ENCODE measurements at places on chromosomes 2 and 18.

DNA sequence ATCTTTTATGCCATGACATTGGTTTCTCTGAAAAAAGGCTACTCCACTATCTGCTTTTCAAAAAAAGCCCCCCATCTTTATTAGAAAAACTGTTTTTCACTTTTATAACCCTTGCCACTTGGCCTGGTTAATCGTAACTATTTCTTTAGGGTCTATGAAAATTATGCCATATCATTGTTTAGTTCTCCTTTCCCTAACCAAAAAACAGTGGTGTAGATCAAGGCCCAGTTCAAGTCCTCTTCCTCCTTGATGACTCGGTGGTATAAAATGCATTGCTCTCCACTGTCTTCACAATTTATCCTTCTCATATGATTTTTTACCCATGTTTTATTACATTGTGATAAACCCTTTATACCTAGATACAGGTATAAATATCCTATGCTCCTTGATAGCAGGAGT is 205.5 kb downstream of the ZNF521 start:
- no peak for DNase-seq

- DNase-seq = no peak
These were observed 591.6 kb downstream of the DSC3 start for GRCh38 chr18:30450927-30451326.

DNA sequence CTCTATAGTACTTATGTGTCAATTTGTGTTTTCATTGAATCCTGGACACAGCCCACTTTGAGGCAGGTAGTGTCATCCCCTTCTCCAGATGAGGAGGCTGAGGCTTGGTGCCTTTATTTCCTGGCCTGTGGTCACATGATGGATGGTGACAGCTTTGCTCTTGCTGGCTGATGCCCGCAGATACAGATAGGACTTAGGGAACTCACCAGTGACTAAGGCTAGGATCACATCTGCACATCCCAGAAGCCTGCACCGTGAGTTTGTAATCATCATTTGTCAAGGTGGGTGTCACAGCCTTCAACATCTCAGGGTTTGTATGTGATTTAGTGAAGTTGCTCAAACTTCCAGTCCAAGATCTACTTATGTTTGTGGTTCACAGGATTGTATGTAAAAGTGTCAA is 295.1 kb upstream of the RAB12 start:
- no peak for DNase-seq

- no peak for DNase-seq
These were observed 2.1 kb downstream of the GATA6 start for GRCh38 chr18:22171258-22172119.

GRCh38 chr18:79947054-79947755 is 4.2 kb downstream of the SLC66A2 start:
- no peak for DNase-seq

DNA sequence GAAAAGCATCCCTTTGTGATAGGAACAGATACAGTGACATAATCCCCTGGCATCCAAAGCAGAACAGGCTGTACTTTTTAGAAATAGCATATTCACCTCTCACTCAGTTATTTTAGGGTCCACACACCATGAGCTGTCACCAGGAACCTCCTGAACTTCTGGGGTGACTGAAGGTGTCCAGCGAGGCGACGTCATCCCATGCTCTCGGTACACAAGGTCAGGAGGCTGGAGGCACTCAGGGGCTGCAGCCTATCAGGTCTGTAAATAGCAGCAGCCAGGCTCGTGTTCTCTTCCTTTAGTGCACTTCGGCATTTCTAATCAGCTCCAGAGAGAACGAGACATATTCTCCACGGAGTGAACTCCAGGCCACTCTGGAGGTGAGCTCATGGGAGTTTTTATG is 98.3 kb downstream of the GATA6 start:
- DNase-seq = no peak

Measured in activated CD8-positive, alpha-beta memory T cell treated with anti-CD3 and anti-CD28 coated beads for 48 hours (primary cell).